Stimulated activated CD4-positive, alpha-beta T cell treated with anti-CD3 and anti-CD28 coated beads, Interleukin-12 subunit alpha, Interleukin-12 subunit beta, amount 100 ng/mL, for 4 hours (primary cell): ENCODE measurements at places on chromosomes 2 and 18.

DNA sequence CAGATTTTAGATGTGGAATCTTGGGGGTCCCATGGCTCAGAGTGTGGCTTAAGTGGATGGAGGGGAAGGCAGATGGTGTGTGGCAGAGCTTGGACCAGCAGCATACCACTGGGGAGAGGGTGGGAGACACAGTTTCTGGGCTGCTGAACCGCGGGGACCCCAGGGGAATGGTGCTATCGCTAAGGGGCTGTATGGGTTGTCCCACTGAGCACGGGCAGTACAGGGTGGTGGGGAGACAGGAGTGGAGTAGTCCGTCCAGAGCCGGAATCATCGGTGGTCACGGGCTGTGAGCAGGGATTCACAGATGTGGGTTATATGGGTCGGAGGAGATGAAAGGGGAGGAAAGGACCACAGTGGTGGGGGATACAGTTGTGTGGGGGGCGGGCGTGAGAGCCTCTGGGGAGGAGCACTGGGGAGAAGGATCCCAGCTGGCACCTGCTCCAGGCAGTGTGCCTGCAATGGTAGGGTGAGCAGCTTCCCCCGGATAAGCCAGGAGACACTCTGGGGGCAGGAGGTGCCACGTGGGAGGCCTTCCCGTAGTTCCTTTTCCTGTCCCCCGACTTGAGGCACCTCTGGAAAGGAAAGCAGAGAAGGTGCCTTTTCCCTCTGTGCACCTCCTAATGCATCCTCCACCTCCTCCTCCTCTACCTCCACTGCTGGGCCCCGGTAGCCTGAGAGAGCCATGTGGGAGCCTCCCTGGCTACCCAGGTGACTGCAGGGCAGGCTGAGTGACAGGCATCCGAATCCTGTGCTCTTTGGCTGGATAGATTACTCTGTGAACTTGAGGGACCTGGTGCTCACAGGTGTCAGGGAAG, 24.9 kb downstream of the IGFBP5 start:
- DNase-seq = no peak

DNA sequence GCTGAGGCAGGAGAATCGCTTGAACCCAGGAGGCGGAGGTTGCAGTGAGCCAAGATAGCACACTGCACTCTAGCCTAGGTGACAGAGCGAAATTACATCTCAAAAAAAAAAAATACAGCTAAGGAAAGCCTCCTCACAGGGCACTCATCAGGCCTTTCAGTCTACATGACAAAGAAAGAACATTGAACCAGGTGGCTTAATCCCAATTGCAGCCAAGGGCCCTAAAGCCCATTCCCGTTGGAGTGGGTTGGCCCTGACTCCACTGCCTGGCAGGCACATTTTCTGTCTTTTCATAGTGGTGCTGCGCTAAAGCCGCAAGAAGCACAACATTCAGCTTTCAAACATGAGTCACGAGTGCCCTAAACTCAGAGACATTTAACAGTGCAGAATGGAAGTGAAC, 372.5 kb downstream of the RNF144A start:
- no peak for DNase-seq

DNA sequence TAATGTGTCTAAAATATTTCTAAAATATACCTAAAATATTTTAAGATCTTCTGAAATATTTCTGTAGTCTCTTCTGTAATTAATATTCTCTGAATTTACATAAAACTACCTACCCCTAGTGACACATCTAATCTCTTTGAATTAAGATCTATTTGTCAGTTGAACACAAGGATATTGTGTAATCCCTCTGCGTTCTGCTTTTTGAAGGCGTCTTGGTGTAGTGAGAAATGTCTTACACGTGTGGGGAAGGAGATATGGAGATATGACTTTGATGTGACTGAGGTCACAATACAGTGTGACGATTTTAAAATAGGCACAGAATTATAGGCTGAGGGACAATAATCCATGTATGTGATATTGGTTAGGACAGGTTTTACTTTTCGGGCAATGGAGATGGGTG, 79.8 kb downstream of the DOK6 start:
- DNase-seq = no peak

GRCh38 chr2:136183097-136183496, 65.1 kb upstream of the CXCR4 start:
- no peak for DNase-seq

GRCh38 chr2:55051026-55051866, 995 bp upstream of the RTN4 start:
- DNase-seq = peak; percentile 11

GRCh38 chr18:27609221-27609620, 424.1 kb upstream of the CHST9 start:
- no peak for DNase-seq

DNA sequence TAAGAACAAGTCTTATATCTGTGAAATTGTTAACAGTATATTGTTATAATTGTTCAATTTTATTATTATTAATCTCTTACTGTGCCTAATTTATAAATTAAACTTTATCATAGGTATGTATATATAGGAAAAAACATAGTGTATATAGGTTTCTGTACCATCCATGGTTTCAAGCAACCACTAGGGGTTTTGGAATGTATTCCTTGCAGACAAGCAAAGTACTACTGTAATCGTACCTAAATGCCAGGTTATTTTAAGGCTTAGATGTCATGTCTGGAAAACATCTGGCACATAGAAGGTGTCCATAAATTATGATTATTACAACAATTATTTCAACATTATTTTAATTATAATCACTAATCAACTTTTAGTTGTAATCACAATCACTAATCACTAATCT, 8.4 kb downstream of the ITSN2 start:
- DNase-seq = no peak

DNA sequence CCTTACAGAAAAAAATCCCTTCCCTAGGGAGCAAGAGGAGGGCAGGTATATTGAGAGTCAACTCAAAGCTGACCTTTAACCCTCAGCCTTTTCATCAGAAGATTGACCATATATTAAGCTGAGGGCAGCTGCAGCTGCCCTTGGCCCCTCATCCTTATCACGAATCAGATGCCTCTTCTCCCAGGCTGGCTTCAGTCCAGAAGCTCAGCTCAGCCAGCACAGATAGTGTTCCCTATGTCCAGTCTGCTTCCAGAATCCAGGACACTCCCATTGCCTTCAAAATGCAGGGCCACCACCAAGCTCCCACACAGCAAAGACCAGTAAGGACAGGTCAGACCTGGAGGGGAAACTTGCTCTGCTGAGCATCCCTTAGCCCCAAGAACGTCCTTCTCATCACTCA, 146.1 kb downstream of the BCL11A start:
- no peak for DNase-seq
